ENCODE measurements at places on chromosomes 13 and 19.

DNA sequence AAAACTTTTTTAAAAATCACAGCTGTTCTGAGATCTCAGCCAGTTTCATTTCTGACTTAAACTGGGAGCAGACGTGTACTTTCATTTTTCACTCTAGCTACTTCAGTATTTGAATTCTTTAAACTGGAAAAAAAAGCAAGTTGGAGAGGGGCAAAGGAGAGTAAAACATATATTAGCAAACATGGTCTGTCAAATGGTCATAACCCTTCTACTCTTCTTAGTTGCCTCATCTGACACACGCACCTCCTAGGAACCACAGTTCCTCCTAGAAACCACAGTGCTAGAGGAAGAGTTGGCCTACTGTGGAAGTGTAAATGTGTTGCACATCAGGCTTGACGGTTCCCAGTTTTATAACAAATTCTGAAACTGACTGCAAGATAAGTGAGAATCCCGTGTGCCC, 47.2 kb downstream of the TM9SF2 start:
- no peak for DNase-seq

GRCh38 chr13:52945348-52945747, 83.3 kb upstream of the OLFM4 start:
- no peak for DNase-seq

- no peak for DNase-seq
Measured at GRCh38 chr13:104105418-104106355, 1039.5 kb upstream of the SLC10A2 start.

GRCh38 chr19:35777086-35777841, 1.9 kb downstream of the ARHGAP33 start:
- DNase-seq = no peak

GRCh38 chr19:42288881-42289555, 12.9 kb upstream of the PRR19 start:
- no peak for DNase-seq

- DNase-seq = no peak
Measured at GRCh38 chr13:114258589-114258988, 22.8 kb upstream of the UPF3A start.

DNA sequence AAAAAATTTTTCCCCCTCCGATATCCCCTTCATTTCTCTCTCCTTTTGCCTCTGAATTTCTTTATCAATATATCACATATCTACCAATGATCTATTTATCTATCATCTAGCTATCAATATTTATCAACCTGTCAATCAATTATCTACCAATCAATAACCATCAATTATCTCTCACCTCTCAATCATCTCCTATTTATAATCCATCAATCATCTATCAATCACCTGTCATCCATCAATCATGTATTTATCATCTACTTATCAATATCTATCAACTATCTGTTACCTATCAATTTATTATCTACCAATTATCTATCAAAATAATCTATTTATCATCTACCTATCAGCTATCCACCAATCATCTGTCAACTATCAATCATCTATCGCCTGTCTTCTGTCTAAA, 17.1 kb downstream of the MBD3L1 start:
- no peak for DNase-seq

DNA sequence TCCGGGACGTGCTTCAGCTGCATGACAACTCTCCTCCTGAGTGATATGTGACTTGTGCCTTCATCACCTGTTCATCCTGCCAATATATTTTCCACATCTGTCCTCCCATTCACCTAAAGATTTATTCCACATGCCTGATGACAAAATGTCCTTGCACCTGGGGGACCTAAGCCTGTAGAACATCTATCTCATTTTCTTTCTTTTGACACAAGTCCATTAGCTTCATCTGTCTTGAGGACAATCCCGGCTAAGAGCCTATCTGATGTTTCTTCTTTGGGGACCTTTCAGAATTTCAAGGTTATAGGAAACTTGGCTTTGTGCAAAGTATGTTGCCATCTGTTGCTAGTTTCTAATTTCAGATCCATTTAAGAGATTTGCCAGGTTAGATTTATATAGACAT, 41.1 kb downstream of the ITGBL1 start:
- DNase-seq = no peak

GRCh38 chr13:110353339-110353977, 46.4 kb downstream of the COL4A2 start:
- no peak for DNase-seq

DNA sequence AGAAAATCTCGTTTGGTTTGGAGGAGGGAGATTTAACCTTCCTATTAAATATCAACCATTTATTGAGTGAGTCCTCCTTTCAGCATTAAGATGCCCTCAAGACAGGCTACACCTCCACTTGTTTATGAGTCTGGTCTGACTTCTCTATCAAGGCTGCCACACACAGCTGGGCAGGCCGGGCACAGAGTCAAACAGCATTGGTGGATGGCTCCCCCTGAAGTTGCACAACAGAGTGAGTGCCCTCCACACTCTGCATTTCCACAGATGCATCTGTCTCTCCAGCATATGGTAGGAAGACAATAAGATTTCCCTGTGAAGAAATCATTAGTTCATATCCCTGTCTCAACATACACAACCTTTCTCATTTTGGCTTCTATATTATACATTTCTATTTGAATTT, 31.4 kb downstream of the PHF11 start:
- DNase-seq = no peak

Data from D721Med (cell line).